ENCODE measurements at places on chromosomes 12 and 14.

GRCh38 chr12:22321018-22321605 is 13.4 kb downstream of the ST8SIA1 start:
- no peak for DNase-seq

GRCh38 chr12:108722992-108723766 is 8.1 kb downstream of the CORO1C start:
- no peak for DNase-seq

DNA sequence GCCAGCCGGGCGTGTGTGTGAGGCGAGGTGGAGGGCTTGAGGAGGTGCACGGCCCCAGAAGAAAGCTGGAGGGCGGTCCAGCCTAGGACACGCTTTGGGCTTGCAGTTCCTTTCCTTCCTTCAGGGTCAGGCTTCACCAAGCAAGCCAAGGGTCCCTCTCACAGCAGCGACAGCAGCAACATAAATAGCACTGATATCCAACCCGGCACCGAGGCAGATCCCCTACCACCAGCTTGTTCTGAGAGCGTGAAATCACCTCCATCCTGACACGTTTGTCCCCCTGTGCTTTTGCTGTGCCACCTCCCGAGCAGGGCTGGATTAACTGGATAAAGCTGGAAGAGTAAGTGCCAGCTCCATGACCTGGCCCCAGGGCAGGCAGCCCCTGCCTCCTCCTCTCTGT is 251.4 kb downstream of the CACNA1C start:
- no peak for DNase-seq

- DNase-seq: no peak
Observed at GRCh38 chr12:11686120-11686519, 36.6 kb downstream of the ETV6 start.

DNA sequence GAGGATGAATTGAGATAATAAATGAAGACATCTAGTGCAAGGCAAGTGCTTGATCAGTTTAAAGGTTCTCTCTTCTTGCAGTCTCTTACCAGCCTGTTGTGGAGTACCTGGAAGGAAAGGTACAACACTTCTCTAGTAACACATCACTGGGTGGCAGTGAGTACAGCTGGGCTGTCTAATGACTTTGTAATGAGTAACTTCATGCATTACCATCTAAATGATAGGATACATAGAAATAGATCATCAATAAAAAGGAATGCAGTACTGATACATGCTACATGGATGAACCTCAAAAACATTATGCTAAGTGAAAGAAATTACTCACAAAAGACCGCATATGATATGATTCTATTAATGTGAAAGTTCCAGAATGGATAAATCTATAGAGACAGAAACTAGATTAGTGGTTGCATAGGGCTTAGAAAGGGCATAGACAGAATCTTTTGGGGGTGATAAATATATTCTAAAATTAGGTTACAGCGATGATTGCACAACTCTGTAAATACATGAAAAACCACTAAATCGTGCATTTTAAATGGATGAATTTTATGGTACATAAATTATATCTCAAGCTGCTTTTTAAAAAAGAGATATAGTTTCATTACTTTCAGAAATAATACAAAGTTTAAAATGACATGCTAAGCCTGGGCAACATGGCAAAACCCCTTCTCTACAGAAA is 224.4 kb downstream of the CHST11 start:
- no peak for DNase-seq

DNA sequence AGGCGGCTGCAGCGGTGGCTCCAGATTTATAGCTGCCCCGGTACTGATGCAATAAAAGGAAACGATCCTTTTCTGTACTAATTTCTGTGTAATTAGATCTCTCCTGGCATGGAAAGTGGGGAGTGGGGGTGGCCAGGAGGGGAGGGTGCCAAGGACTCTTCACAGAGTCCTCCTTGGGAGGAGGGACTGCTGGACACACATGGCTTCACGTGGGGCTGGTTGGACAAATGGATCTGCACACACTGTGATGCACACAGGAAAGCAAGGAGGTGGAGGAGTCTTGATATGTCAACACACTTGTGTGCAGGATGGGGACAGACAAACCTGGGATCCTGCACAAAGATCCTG is 23.8 kb upstream of the ATP5MC2 start:
- no peak for DNase-seq

DNA sequence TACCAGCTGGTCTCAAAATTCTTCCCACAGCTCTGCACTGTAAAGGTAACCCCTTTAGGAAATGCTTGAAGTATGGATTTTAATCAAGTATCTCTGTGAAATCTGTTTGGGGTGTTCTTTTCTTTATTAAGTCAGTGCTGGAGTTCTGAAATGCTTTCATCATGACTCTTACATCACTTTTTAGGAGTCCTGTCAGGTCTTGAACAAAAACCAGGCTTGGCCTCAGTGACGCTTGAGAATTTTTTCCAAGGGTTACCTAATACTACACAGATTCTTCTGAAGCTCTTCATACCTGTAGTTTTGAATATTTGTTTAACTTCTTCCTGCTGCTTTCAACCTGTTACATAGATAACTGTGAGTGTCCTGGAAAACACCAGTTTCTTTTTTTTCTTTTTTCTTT is 47.0 kb upstream of the KCNH3 start:
- DNase-seq: no peak

DNA sequence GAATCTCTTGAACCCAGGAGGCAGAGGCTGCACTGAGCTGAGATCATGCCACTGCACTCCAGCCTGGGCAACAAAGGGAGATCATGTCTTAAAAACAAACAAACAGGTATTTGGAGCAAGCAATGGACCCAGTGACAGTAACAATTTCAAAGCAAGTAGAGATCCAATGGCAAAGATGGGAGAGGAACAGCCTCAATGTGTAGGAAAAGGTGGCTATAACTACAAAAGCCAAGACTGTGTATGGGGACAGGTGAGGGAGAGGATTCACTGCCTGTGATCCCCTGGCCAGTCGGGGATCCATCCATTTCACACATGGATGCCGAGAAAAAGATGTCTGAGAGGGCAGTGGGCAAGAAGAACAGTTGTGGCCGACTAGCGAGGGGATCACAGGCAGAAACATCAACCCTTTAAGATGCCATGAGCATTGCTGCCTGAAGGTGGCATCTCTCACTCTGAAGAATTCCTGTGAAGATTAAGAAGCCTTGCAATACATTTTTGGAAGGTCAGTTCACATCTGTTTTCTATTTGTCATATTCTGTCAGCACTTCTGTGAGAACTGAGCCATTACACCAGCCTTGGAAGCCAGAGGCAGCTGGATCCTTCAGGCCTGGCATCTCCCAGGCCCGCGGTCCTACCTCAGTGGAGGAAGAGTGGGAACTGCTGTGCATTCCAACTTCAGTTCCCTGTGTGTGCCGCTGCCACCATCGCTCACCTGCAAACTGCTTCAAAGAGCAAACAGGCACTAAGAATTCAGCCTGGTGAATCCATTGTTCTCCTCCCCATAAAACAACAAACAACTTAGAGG is 54.5 kb upstream of the FRS2 start:
- no peak for DNase-seq

DNA sequence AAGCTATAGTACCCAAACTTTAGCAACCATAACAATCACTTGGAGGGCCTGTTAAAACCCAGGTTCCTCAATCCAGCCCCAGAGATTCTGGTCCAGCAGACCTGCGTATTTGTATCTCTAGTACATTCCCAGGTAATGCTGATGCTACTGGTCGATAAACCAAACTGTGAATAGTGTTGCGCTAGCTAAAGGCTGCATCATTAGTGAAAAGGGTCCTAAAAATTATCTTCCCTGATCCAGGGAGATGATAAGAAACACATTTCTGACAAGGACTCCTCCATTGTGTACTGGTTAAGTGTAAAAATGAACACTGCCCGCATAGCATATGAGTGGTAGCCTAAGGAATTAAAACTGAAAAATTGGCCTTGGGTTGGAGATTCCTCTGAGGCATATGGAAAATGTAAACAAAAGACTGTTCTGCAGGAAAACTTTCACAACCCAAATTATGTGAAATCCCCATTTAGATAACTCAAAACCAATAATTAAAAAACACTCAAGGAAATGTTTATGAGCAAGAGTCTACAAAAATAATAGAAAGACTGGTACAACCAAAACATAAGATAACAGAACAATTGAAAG is 322.7 kb downstream of the CEP128 start:
- no peak for DNase-seq

All from naive thymus-derived CD8-positive, alpha-beta T cell (primary cell).